T-helper 17 cell (primary cell): ENCODE measurements at places on chromosomes 7 and 10. TPM values are rescaled to one million over a fixed set of nuclear protein-coding genes. Genes with fewer than 3 reads are reported as not detected.

CDC123 gene
- total RNA-seq, result 35.9 TPM

CRPPA gene
- 0.99 TPM for total RNA-seq

ASB10 gene
- not detected for total RNA-seq

GPC2 gene
- total RNA-seq, result 5.0 TPM

TMEM184A gene
- total RNA-seq, result not detected

- no peak overlapping the region for H3K4me3 ChIP-seq
- peak; percentile 28 for DNase-seq
- peaks cover 21% of the 10 kb centered on the region for H3K4me1 ChIP-seq
- H3K36me3 ChIP-seq, result peaks cover 9% of the 10 kb centered on the region
- no peaks in the 10 kb centered on the region for H3K27me3 ChIP-seq
These were observed 105.8 kb downstream of the ARHGAP21 start for GRCh38 chr10:24617771-24618396.

DNA sequence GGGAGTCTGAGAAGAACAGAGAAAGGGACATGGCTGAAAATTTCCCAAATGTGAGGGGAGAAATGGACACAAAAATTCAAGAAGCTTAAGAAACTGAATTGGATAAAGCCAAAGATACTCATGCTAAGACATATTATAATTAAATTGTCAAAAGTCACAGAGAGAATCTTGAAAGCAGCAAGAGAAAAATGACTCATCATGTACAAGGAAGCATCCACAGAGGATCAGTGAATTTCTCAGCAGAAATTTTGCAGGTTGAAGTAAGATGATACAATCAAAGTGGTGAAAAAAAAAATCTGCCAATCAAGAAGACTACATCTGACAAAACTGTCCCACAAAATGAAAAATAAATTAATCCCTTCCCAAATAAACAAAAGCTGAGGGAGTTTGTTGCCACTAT, 56.8 kb downstream of the MPP7 start:
- H3K36me3 ChIP-seq, result no peaks in the 10 kb centered on the region
- no peaks in the 10 kb centered on the region for H3K27me3 ChIP-seq
- no peak overlapping the region for H3K27ac ChIP-seq
- H3K4me1 ChIP-seq, result peaks cover 7% of the 10 kb centered on the region

- no peak for DNase-seq
- H3K27me3 ChIP-seq, result peaks cover 34% of the 10 kb centered on the region
- H3K27ac ChIP-seq, result no peak overlapping the region
- H3K4me3 ChIP-seq, result no peak overlapping the region
These were observed 306.8 kb downstream of the SDK1 start for GRCh38 chr7:3607847-3608246.

- H3K27me3 ChIP-seq, result peaks cover 4% of the 10 kb centered on the region
- DNase-seq, result no peak
- H3K4me1 ChIP-seq, result no peaks in the 10 kb centered on the region
- no peak overlapping the region for H3K27ac ChIP-seq
- no peaks in the 10 kb centered on the region for H3K36me3 ChIP-seq
- no peak overlapping the region for H3K4me3 ChIP-seq
These were observed 83.0 kb downstream of the LYZL2 start for GRCh38 chr10:30546511-30546910.

DNA sequence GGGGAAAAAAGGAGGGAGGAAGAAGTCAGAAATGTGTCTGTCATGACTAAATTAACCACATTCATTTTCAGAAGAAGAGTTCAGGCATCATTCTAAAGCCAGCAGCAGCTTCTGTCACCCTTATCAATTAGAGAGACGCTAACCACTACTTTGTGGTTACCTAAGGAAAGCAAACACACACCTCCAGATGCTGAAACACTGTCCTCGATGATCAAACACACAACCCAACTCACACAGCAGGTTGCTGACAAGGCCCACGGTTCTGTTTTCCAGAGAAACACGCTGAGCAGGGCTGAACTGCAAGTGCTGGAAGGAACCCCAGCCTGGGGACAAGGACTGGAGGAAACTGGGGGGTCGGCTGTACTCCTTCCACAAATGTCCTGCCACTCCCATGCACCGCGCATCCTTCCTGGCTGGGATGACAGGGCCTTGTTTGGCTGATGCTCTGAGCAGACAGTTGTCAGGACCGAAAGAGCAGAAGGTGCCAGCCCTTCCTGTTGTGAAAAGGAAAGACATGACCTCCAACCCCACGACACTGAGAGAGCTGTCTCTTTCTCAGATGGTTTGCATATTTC, 36.6 kb downstream of the PRKCQ start:
- DNase-seq, result peak; percentile 28
- peaks cover 52% of the 10 kb centered on the region for H3K4me1 ChIP-seq
- H3K36me3 ChIP-seq, result peaks cover 5% of the 10 kb centered on the region
- H3K4me3 ChIP-seq, result peak overlapping the region; percentile 94
- peak overlapping the region; percentile 100 for H3K27ac ChIP-seq

GRCh38 chr7:151384776-151385625, 24.8 kb downstream of the WDR86 start:
- no peak for DNase-seq
- H3K4me3 ChIP-seq, result no peak overlapping the region
- H3K4me1 ChIP-seq, result peaks cover 11% of the 10 kb centered on the region
- no peaks in the 10 kb centered on the region for H3K36me3 ChIP-seq
- H3K27ac ChIP-seq, result peak overlapping the region; percentile 79

- H3K4me3 ChIP-seq, result peak within 1 kb of the TSS; percentile 94
- no peak within 1 kb of the TSS for H3K27ac ChIP-seq
- H3K36me3 ChIP-seq, result peaks cover 3% of the 10 kb centered on the region
These were observed at the start of gene C1QL3 for GRCh38 chr10:16521311-16522016. Gene C1QL3 (minus strand): TSS chr10:16521879. CDS start chr10:16521065, 814 bp downstream.

DNA sequence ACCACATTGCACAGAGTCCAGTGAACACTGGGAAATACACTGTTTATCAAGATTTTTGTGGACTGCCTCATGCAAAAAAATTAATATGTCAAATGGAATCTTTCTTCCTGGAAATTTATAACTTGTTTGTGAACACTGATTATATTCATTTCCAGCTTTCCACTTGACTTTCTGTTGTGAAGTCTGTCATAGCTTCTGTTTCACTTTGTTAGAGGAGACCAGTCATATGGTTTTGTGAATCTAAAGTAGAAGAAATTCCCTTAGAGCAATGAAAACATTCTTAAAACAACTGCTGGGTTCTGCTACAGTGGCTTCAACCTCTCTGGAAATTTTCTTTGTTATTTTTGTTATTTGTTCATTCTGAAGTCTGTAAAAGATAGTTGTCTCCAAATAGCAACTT, 349.5 kb upstream of the NFE2L3 start:
- H3K27me3 ChIP-seq, result peaks cover 53% of the 10 kb centered on the region
- no peak for DNase-seq
- no peaks in the 10 kb centered on the region for H3K4me1 ChIP-seq

- peaks cover 4% of the 10 kb centered on the region for H3K4me1 ChIP-seq
- H3K27ac ChIP-seq, result no peak overlapping the region
- H3K4me3 ChIP-seq, result no peak overlapping the region
- no peaks in the 10 kb centered on the region for H3K36me3 ChIP-seq
These were observed 64.3 kb upstream of the AGK start for GRCh38 chr7:141486959-141487358.

DNA sequence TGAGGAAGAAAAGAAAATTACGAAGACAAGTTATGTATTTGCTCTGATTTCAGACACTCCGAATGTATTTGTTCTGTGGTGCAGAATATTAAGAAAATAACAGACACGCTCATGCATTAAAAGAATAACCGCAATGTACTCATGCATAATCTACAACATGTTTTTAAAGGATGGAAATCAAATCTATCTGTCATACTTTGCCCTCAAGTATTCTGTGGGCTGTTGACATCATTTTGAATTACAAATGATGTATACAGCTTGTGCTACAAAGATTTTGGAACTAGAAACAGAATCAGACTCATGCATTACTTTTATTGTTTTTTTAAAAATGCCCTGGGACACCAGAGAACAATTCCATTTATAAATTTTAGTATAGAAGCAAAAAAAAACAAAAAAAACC, 69.9 kb downstream of the APBB1IP start:
- peaks cover 21% of the 10 kb centered on the region for H3K4me1 ChIP-seq
- no peak for DNase-seq
- peaks cover 19% of the 10 kb centered on the region for H3K36me3 ChIP-seq

- H3K4me3 ChIP-seq, result no peak overlapping the region
- no peaks in the 10 kb centered on the region for H3K4me1 ChIP-seq
- no peaks in the 10 kb centered on the region for H3K36me3 ChIP-seq
- no peak overlapping the region for H3K27ac ChIP-seq
These were observed 158.8 kb upstream of the TMEM229A start for GRCh38 chr7:124191713-124192112.

GRCh38 chr10:74223755-74224529, 72.9 kb downstream of the ADK start:
- H3K36me3 ChIP-seq, result no peaks in the 10 kb centered on the region
- H3K27ac ChIP-seq, result peak overlapping the region; percentile 79
- no peak for DNase-seq
- no peak overlapping the region for H3K4me3 ChIP-seq
- H3K4me1 ChIP-seq, result peaks cover 14% of the 10 kb centered on the region

DNA sequence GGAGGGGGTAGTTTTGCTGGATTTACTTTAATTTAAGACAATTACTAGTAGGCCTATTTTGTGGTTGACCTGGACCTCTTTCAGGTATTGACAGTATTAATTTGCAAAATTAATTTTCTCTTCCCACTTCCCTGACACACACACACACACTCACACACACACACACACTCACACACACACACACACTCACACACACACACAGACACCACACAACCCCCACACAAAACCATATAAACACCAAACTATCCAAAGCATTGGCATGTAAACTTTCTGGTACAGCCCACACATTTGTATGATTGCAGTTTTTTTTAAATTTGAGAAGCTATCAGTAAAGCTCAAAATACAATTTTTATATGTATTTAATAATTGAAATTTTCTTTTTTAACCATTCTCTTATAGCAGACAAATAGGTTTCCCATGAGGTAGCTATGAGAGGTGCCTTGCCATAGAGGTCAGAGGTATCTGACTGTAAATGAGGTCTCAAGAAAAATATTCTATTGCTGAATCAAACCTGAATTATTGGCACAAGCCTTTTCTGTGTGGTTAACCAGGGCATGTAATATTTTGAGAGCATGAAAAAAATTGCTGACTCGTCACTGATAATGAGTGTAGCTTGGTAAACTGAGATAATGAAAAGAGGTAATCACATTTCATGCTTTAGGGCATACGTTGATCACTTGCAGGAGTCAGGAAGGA, 306.5 kb downstream of the GATA3 start:
- peak overlapping the region; percentile 19 for H3K4me3 ChIP-seq
- peaks cover 38% of the 10 kb centered on the region for H3K4me1 ChIP-seq
- peaks cover 3% of the 10 kb centered on the region for H3K36me3 ChIP-seq
- DNase-seq, result no peak

DNA sequence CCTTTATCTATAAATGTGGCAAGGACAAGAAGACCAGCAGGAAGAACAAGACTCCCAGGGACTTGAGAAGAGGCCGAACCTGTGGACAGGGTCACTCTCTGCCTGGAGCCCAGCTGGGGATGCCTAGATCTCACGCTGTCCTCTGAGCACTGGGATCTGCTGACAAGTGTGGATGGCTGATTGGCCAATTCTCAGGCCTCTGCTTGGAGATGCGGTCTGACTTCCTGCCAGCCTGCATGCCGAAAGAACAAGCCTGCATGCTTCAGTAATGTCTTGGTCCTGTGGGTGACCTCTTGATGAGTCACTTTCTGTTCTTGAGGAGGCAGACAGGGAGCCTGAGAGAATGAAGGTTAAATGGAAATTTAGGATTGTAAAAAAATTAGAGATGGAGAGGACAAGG, 84.7 kb downstream of the TMEM178B start:
- H3K27me3 ChIP-seq, result peaks cover 30% of the 10 kb centered on the region
- no peak overlapping the region for H3K4me3 ChIP-seq
- no peak for DNase-seq
- H3K36me3 ChIP-seq, result peaks cover 4% of the 10 kb centered on the region
- H3K27ac ChIP-seq, result no peak overlapping the region
- peaks cover 12% of the 10 kb centered on the region for H3K4me1 ChIP-seq

- H3K27me3 ChIP-seq, result no peaks in the 10 kb centered on the region
- no peak for DNase-seq
- H3K4me1 ChIP-seq, result no peaks in the 10 kb centered on the region
- no peak overlapping the region for H3K4me3 ChIP-seq
- H3K36me3 ChIP-seq, result peaks cover 3% of the 10 kb centered on the region
- peak overlapping the region; percentile 79 for H3K27ac ChIP-seq
These were observed 70.0 kb upstream of the ZMIZ2 start for GRCh38 chr7:44678471-44679179.

DNA sequence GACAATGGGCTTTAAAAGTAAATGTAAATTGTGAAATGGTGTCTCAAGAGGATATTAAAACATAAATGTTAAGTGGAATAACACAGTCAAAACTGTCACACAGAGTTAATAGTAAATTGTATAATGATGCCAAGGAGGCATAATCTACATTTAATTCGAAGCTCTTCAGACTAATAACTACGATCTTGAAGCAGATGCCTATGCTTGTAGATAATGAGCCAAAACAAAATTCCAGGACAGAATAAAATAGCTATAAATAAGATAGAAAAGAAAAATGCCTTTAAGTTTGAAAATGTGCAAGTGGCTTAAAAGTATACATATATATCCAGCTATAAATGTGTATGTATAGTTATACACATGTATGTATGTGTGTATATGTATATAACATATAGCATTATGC, 17.5 kb downstream of the TWIST1 start:
- H3K27me3 ChIP-seq, result peaks cover 10% of the 10 kb centered on the region
- DNase-seq, result no peak
- H3K36me3 ChIP-seq, result no peaks in the 10 kb centered on the region
- H3K27ac ChIP-seq, result no peak overlapping the region
- no peak overlapping the region for H3K4me3 ChIP-seq
- no peaks in the 10 kb centered on the region for H3K4me1 ChIP-seq

DNA sequence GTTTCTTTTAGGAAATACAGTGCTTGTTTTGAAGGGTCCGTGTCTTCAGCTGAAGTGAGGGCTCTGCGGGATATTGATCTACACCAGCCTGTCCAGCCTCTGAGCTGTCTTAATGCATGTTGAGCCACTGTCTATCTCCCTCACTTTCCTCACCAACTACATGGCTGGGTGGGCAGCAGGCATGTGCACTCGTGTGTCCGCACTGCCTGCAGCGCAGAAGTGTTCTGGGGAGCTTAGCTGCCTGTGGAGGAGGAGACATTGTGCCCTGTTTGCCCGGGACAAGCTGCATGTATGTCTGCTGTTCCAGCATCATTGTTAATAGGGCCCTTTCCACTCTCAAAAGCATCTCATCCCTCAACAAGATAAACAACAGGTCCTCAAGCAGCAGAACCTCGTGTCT, 133.1 kb upstream of the EEPD1 start:
- H3K4me1 ChIP-seq, result peaks cover 4% of the 10 kb centered on the region
- no peak overlapping the region for H3K27ac ChIP-seq
- no peak overlapping the region for H3K4me3 ChIP-seq
- H3K27me3 ChIP-seq, result peaks cover 15% of the 10 kb centered on the region
- no peak for DNase-seq

GRCh38 chr7:55071411-55072175, 52.8 kb downstream of the EGFR start:
- no peak overlapping the region for H3K4me3 ChIP-seq
- no peak overlapping the region for H3K27ac ChIP-seq
- peaks cover 13% of the 10 kb centered on the region for H3K4me1 ChIP-seq
- peaks cover 21% of the 10 kb centered on the region for H3K27me3 ChIP-seq
- no peaks in the 10 kb centered on the region for H3K36me3 ChIP-seq

GRCh38 chr7:71237945-71238344, 106.0 kb downstream of the GALNT17 start:
- no peaks in the 10 kb centered on the region for H3K36me3 ChIP-seq
- H3K27me3 ChIP-seq, result no peaks in the 10 kb centered on the region
- H3K4me3 ChIP-seq, result no peak overlapping the region
- no peaks in the 10 kb centered on the region for H3K4me1 ChIP-seq
- no peak overlapping the region for H3K27ac ChIP-seq
